ENCODE measurements at places on chromosomes 16 and 17.

GRCh38 chr17:15453246-15453645 lies 14.2 kb downstream of the CDRT4 start:
- DNase-seq, result no peak

- DNase-seq, result no peak
These were observed 91.2 kb upstream of the CREBBP start for GRCh38 chr16:3971706-3972105.

DNA sequence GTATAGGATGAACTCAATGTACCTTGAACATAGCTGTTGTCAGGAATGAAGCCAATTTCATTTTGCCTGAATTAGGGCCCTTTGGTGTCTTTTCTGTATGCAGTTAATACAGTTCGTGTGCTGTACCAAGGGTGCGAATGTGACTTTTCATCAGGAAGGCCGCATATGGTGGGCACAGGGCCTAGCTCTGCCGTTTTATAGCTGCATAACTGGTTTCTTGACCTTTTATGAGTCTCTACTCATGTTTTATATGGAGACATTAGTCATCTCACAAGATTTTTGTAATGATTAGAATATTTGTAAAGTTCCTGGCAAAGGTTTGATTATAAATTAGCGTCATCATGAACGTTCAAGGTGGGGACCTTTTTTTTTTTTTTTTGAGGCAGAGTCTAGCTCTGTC lies 511.6 kb downstream of the MAF start:
- no peak for DNase-seq

DNA sequence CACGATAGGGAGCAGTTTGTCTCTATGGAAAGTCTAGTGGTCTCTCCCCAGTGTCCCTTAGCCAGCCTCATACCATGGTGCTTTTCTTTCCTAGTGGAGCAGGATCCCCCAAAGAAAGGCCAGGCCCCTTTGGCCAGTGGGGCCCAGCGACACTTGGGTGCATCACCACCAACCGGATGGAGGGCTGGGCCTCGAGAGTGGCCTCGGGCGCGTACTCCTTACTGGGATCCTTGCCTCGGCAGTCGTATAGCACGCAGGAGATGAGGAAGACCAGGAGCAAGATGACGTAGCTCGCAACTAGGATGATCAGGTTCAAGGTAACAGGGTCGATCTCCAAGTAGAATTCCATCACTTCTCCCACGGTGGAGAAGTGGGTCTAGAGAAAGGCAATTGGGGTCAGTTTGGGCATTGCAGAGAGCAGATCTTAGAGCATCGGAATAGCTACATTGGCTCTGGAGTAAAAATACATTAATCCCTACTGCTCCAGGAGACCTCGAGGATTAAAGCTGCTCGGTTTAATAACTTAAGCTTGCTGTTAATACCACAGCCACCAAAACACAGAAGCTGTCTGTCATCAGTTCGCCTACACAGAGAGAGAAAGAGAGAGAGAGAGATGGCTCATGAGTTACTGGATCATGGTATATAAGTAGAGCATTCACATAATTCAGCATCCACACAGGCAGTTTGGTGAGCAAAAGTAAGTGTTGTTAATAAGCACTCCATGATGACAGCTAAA lies at the start of gene SMIM36:
SMIM36 (minus strand) TSS at position 467 of the 736 bp plus-strand sequence.
- no peak for DNase-seq

GRCh38 chr17:10463402-10463801 lies 6.0 kb downstream of the MYH4 start:
- no peak for DNase-seq

Data from activated naive CD4-positive, alpha-beta T cell treated with Interleukin-2 at 50 U/mL for 16 hours (primary cell).